SK-N-SH (cell line): ENCODE measurements at places on chromosomes 1 and 21.

GRCh38 chr21:44842087-44842486, 24.2 kb upstream of the SUMO3 start:
- no peak for DNase-seq

DNA sequence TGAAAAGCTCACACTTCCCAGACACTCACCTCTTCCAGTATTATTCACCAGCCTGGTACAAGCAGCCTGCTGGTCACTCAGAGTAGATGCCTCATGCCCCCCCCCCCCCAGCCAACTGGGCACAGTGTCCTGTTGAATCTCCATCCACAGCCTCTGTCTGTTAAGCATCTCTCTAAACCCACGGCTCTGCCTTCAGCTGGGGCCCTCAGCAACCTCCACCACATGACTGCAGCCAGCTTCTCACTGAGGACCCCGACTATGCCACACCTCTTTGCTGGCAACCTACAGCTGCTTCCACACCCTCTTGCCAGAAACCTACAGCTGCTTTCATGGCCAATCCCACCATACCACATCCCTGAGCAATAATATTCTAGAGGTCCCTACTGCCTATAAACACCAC, 113.1 kb downstream of the RHOU start:
- DNase-seq = no peak

- no peak for DNase-seq
These were observed 34.9 kb downstream of the UTP25 start for GRCh38 chr1:209862391-209863356.

GRCh38 chr1:3024019-3024418, 2.8 kb downstream of the ACTRT2 start:
- no peak for DNase-seq

DNA sequence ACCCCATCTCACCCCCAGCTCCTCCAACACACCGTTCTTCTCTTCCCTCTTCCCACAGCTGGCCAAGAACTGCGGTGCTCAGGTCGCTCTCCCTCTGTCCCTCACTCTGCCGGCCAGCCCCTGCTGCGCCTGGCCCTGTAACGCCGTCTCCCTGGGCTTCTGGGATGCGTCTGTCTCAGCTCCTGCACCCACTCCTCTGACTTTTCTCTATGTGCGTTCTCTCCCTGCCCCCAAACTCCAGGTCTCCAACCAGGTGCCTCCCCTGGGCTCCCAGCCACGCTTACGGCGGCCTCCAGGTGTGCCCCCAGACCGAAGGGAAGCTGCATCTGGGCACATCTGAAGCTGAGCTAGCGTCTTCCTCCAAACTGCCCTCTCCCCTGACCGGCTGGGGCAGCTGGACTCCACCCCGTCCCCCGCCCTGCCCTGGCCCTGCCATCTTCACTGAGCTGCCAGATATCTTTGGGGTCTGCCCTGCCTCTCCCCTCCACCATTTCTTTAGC, 2.6 kb downstream of the KRTAP10-12 start:
- peak; percentile 32 for DNase-seq

GRCh38 chr1:39617488-39618049, 21.9 kb downstream of the HEYL start:
- no peak for DNase-seq

GRCh38 chr1:18132022-18132710, 24.6 kb downstream of the IGSF21 start:
- no peak for DNase-seq

- no peak for DNase-seq
These were observed 2.3 kb upstream of the MKNK1 start for GRCh38 chr1:46606255-46606965.
